ENCODE measurements at places on chromosomes 11 and 22.
A peak's percentile ranks its signal among the peaks of the same experiment; 100 is the strongest.

DNA sequence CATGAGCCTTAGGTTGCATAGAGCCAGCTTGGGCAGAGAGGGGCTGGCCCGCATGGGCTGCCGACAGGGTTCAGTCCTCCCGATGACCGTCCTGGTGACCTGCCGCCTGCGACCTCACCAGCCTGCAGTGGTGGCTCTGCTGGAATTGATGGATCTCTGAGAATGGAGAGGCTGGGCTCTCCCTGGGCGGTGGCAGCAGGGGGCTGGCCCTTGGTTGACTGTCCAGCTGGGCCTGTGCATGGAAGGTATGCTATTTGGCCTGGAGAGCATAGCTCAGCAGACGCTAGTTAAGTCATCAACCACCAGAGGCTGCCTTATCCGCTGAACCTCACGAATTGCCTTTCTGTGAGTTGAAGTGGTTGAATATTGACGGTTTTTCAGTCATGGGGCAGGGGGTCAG, 19.7 kb downstream of the GRAMD4 start:
- DNase-seq: no peak

- DNase-seq: peak; percentile 51
Measured at GRCh38 chr22:37267135-37267587, 15.1 kb upstream of the CYTH4 start.

DNA sequence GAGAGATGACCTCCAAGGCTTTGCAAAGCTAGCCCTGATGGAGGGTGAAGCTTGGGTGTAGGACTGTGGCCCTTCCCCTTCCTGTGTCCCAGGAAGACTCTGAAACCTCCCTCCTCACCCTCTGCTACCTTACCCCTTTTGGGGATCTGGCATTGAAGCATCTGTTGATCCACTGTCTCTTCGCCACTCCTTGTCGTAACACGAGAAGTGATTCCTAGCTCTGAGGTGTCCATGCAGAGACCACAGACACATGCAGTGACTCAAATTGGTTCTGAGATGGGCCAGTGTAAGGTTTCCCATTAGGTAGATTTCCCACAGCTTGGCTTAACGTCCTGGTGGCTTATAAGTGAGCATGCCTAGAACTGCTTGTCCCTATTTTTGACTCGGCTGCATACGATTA, 101.4 kb downstream of the ZBTB16 start:
- DNase-seq: no peak

DNA sequence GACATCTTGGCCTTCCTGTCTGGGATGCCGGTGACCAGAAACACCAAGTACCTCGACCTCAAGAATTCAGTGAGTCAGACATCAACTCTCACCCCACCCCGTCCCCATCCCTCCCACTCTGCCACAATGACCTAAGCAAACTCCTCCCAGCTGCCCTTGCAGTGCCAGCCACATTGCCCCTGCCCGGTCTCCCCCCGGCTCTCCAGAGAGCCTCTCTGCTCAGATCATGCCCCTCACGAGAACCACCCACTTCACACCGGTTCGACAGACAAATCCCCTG, 23.6 kb upstream of the MYRF start:
- no peak for DNase-seq

DNA sequence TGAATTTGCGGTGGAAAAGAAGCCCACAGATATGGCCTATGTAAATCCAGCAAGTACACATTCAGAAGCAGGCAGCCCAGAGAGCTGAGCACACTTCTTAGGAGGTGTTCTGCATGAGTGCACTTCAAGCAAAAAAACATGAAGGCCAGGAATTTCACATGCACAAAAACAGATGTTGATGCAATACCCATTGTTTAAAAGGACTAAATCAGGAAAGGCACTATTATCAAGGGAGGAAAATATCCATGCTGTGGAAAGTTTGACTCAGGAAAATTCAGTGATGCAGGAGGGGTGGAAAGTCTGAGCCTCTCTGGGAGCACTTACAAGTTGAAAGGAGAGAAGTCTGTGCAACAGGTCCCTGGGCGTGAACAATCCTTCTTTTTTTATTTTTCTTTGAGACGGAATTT, 15.8 kb upstream of the CARS1 start:
- DNase-seq: no peak

GRCh38 chr22:31199187-31199586, 12.9 kb upstream of the LIMK2 start:
- no peak for DNase-seq

- no peak for DNase-seq
Measured at GRCh38 chr22:30080805-30081204, 541 bp downstream of the HORMAD2 start.
